G401 (cell line): ENCODE measurements at places on chromosomes 6 and 20.

DNA sequence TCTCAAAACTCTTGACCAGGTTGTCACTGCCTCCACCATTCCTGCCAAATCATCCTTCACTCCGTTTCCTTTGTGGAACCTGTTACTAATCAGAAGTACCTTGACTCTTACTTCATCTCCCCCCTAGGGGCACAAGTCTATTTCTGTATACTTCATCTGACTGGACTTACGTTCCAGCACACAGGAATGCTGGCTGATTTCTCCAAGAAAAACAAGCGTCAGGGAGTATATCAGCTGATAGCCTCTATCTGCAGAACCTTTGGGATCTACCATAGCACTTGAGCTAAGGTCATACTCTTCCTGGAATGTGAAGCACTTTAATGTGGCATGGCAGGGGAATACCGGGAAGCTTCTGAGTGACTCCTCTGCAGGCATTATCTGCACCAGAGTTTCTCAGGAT, 178.1 kb upstream of the MOCS1 start:
- peak; percentile 3 for DNase-seq

DNA sequence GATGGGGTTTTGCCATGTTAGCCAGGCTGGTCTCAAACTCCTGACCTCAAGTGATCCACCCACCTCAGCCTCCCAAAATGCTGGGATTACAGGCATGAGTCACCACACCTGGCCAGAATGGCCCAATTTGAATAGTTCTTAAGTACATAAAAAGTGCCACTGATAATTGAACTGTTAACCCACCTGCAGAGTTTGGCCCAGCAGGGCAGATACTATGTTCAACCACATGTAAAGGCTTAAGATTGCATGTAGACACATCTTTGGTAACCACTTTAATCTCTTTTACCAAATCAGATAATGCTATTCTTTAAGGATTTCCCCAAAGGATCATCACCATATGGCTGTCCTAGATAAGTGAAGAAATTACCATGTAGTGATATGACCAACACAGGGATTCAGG, 21.3 kb upstream of the SGK1 start:
- no peak for DNase-seq

- no peak for DNase-seq
Measured at GRCh38 chr6:98092331-98092730, 742.0 kb upstream of the POU3F2 start.

- DNase-seq = no peak
Measured at GRCh38 chr6:138596126-138596525, 96.8 kb upstream of the NHSL1 start.

- DNase-seq = no peak
Measured at GRCh38 chr6:161394437-161394836, 120.6 kb upstream of the AGPAT4 start.

GRCh38 chr6:161133963-161134362, 139.9 kb downstream of the AGPAT4 start:
- DNase-seq = no peak

DNA sequence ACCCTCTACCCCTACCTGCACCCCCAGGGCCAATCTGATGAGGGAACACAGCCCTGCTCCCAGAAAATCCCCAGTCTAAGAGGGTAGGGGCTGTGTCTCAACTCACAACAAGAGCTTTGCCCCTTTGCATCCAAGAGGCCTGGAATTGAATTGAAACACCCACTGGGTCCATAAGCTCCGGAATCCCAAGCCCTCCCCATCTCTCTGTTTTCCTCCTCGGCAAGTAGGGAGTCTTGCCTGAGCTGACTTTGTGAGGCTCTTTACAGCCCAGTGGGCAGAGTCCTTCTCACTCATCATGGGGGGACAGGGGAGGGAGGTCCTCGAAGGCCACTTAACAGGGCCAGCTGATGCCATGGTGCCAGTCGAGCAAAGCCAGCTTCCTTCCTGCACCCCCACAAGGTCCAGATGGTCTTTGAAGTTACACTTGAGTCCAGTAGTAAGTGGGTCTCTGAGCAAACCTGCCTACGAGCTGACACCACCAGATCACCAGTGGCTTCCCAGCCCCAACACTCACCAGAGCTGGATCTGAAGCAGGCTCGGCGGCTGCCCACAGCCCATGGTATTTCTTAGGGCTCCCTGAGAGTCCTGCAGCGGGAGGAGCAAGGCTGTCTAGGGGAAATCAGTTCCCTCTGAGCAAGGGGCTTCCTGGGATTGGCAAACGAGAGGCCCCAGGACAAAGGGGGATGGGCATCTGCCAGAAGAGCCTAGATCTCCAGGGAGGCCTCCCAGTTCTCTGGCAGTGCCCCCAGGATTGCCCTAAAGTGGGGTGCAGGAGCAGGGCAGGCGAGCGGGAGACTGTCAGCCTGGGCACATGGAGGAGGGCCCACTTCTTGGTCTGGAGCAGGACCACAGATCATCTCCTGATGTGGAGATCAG, 144.5 kb downstream of the VEGFA start:
- DNase-seq = no peak

GRCh38 chr6:48619771-48620170, 508.8 kb upstream of the PTCHD4 start:
- no peak for DNase-seq

DNA sequence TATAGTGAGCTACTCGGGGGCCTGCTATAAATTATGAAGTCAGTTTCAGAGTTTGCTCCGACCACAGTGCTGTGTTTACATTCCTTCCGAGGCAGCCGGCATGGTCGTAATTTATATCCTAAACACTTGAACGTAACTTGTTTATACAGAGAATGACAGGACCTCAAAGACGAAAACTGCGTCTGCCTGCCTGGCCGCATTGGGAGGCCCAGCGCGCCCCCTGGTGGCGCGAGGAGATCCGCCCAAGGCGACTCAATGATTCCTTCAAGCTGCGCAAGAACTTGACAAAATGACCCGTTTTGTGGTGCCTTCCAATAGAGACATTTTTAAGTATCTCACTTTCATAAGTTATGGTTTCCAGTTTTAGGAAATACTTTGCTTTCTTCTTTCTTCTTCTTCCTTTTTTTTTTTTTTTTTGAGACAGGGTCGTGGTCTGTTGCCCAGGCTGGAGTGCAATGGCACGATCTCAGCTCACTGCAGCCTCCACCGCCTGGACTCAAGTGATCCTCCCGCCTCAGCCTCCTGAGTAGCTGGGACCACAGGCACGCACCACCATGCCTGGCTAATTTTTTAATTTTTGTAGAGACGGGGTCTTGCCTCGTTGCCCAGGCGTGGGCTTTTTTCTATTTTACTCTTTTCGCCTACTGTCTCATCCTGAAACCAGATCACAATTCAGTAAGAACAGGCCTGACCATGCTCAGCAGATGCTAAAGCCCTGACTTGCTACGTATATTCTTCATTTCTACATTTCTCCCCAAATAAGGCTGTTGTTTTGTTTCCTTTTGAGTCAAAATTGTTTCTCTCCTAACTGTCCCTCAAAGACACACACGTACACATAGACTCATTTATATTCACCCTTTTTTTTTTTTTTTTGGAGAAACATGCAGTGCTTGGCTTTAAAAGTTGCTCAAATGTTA, 7.8 kb downstream of the FOXF2 start:
- peak; percentile 62 for DNase-seq

DNA sequence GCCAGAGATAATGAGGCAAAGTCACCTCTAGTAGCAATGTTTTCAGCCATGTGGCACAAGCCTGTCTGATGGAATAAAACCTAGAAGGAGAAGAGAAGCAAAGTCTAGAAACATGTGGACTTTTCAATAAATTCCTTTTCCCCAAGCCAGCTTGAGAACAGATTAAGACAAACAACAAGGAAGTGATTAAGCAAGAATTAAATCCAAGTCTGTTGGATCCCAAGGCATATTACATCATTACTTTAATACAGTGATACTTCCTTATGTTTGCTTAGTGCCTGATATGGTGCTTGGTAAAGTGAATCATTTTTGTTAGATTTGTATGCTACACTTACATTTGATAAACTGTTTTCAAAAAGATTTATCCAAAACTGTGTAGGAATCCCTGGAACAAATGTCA, 260.3 kb upstream of the FAM83B start:
- no peak for DNase-seq

- no peak for DNase-seq
Measured at GRCh38 chr20:56934888-56935287, 305.8 kb downstream of the TFAP2C start.

- DNase-seq = no peak
Measured at GRCh38 chr6:85092226-85092625, 327.8 kb upstream of the TBX18 start.

DNA sequence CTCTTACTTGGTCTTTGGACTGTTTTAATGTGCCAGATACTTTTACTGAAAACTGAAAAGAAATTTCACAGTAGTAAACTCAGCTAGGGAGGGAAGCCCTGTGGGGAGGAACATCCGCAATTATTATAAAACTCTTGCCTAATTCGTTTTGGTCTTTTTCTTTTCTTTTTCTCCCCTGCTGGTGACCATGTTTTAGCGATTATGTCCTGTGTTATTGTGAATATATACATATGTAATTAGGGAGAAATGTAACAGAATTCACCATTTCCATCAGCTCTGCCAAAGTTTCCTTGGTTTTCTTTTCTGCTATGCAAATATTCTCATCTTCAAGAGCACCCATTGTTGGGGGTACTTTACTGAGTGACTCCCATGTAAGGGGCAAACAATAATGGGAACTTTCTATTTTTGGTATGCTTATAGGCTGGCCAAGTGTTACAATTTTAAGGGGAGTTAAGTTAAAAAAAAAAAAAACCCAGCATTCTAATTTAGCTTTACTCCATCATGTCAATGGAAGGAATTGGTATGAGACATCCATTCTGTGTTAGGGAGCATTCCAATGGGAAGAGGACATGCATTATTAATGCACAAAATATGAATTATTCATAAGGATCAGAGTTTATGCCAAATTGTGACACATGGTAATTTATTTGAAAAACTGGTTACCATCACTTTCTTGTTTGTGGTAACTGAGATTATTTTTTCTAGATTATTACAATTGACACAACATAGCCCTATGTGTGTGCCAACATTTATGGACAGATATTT, 2.0 kb downstream of the DOK5 start:
- no peak for DNase-seq

DNA sequence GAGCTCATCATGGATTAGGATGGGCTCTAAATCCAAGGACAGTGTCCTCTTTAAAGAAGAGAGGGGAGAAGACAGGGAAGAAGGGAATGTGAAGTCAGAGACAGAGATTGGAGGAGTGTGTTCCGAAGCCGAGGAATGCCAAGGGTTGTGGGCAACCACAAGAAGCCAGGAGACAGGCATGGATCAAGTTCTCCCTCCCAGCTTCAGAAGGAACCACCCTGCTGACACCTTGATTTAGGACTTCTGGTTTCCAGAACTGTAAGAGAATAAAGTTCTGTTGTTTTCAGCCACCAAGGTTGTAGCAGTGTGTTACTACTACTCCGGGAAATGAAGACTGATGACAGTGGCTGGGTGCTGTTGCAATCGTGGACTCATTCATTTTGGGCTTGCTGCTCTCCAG, 120.1 kb downstream of the RPS12 start:
- DNase-seq = no peak

GRCh38 chr6:6033858-6034257, 27.1 kb upstream of the NRN1 start:
- no peak for DNase-seq

- DNase-seq = no peak
Measured at GRCh38 chr6:150416128-150416527, 47.3 kb downstream of the IYD start.

GRCh38 chr20:19539191-19539590, 218.9 kb upstream of the RIN2 start:
- DNase-seq = no peak

DNA sequence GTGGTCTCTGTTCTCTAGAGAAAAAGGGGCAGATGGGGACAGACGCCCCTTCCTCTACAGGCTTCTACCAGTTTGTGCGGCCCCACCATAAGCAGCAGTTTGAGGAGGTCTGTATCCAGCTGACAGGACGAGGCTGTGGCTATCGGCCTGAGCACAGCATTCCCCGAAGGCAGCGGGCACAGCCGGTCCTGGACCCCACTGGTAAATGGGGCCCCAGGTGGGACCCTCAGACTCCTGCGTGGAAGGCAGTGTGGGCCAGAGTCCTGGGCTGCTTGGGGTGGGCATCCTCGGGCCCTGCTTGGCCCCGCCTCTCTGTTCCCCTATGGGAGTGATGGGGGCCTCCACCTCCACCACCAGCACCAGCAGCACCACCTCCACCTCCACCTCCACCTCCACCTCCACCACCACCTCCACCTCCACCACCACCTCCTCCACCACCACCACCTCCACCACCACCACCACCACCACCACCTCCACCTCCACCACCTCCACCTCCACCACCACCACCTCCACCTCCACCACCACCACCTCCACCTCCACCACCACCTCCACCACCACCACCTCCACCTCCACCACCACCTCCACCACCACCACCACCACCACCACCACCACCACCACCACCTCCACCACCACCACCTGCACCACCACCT, 3.2 kb upstream of the TNFRSF6B start:
- no peak for DNase-seq

DNA sequence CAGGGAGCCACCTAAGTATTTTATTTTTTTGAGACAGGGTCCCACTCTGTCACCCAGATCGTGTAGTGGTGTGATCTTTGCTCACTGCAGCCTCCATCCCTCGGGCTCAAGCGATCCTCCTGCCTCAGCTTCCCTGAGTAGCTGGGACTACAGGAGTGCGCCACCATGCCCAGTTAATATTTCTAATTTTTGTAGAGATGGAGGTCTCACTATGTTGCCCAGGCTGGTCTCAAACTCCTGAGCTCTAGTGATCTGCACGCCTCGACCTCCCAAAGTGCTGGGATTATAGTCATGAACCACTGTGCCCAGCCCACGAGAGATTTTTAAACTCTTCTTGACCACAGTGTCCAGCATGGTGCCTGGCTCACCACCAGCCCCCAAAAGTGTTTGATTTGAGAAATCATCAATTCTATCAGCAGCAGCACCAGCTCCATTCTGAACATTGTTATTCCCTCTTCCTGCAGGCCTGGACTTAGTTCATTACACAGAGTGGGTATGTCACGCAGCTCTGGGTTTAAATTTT, 2.3 kb upstream of the TGM2 start:
- no peak for DNase-seq

GRCh38 chr20:19947611-19948264, 69.4 kb upstream of the NAA20 start:
- no peak for DNase-seq

- DNase-seq = no peak
Measured at GRCh38 chr20:7449269-7449668, 491.0 kb downstream of the HAO1 start.

DNA sequence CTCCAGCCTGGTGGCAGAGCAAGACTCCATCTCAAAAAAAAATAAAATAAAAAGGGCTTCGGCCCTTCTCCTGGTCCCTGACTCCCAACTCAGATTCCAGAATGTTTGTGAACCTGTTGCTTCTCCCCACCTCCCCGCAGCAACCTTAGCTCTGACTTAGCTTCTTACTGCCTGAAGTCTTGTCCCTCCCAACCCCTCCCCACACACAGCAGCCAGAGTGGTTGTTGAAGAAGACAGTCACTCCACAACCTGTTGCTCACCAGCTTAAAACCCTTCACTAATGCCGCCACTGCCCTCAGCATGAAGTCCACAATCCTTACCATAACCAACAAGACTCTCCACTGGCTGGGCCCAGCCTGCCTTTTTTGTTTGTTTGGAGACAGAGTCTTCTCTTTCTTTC, 6.5 kb upstream of the PTPRT start:
- no peak for DNase-seq
